ENCODE measurements at places on chromosomes 2 and 18.

GRCh38 chr2:238669046-238669445 is 178.8 kb upstream of the TWIST2 start:
- no peak for DNase-seq

GRCh38 chr18:4276953-4277585 is 178.0 kb downstream of the DLGAP1 start:
- DNase-seq = no peak

DNA sequence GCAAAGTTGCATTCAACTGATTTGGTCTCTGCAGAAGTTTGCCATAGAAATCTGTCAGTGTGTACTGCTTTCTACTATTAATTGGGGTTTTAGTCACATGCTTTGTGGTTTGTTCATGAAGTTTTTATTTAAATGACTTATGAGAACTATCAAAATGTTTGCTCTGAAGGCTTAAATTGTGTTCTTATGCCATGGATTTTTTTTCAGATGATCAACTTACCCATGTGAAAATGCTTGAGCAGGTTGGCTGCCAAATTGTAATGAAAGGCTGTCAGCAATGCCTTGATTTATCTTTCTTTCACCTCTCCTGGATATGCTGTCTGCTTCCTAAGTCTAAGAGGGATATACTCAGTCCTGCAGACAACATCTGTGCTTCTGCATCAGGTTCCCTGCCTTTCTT is 50.7 kb downstream of the FMNL2 start:
- DNase-seq = no peak

- no peak for DNase-seq
Measured at GRCh38 chr2:31240381-31241365, 6.7 kb downstream of the EHD3 start.

DNA sequence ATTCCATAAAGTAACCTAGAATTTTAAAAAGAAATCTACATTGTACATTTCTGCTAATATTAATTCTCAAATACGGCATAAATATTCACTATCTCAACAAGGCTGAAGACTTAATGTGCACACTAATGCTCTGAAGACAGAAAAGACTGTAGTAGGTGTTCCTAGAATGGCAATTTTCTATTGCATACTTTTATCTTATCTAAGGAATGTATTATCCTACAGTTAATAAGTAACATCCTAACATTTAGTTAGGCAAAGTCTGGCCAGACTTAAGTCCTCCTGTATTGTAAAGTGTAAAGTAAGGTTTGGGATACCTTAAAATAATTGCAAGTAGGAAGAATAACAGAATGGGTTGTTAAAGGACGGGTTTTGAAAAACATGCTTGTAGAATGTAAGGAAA is 42.2 kb downstream of the CHST9 start:
- no peak for DNase-seq

GRCh38 chr2:56741601-56742102 is 557.9 kb downstream of the CCDC85A start:
- DNase-seq = no peak

- no peak for DNase-seq
Measured at GRCh38 chr2:19114754-19115231, 243.6 kb downstream of the OSR1 start.

DNA sequence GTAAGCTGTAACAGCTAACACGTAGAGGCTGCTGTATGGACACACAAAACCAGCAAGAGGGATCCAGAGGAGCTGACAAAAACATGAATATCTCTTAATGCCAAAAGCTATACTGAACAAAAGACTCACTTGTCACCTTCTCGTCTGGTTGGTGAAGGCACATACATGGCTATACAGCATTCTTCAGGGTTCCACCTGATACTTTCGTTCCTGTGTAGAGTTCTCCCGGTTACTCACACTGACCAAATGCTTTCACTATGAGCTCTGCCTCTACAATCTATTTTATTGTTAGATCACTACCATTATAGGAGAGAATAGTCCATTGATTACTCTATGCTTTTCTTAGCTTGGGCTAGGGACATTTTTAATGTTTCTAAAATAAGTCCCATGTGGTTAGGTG is 193.1 kb downstream of the HNMT start:
- DNase-seq = no peak

GRCh38 chr2:220275454-220275853 is 648.0 kb downstream of the SLC4A3 start:
- no peak for DNase-seq

- no peak for DNase-seq
Measured at GRCh38 chr18:4181882-4182568, 273.1 kb downstream of the DLGAP1 start.

- no peak for DNase-seq
Measured at GRCh38 chr2:238973038-238973739, 125.3 kb downstream of the TWIST2 start.

DNA sequence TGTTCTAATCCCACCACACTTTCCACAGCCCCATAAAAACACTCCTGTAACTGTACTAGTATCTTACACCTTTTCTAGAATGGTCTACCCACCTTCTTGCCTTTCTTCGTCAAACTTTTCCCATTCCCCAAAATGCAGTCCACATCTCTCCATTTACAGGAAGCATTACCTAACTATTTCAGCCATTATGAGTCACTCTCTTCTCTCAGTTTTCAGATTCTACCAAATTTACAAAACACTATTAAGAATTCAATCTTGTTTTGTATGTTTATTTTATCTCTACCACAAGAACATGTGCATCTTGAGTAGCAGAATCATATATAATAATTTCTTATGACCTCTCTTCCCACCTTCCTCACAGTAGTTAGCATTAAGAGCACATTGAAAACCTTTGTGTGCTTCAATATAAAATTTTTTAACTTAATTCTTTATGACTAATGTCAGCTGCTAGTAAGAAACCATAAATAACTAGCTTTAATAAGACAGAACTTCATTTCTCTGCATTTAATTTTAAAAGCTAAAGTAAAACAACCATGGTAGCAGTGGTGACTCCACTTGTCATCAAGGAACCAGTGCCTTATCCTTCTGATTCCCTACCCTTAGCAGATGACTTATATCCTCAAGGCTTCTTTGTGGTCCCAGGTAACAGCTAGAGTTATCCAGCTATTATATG is 56.6 kb upstream of the MAP2 start:
- DNase-seq = no peak

DNA sequence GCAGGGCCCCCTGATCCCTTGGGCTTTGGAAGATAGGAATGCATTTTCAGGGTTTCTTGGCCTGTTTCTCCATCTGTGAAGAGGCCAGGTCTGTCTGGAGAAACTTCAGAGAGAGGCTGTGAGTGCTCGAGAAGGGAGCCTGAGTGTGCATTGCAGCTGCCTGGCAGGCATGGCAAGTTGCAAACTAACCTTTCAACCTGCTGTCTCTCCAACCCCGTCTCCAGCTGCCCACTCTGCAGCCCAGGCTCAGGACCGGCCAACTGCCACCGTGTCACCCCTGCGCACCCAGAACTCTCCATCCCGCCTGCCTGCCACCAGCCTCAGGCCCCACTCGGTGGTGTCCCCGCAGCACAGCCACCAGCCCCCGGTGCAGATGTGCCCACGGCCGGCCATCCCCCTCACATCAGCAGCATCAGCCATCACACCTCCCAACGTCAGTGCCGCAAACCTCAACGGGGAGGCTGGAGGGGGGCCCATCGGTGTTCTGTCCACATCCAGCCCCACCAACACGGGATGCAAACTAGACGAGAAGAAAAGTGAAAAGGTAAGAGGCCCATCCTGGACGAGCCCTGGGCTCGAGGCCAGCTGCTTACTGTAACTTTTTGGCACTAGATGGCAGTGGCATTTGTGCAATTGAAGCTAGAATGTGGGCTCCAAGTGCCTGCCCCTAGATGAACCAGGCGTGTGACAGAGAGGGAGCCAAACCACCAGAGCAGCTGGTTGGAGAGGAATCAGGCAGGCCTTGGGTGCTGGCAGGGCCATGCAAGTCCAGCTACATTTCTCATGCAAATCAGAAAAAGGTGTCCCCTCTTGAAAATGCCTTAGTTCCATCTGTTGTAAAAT is 164.6 kb downstream of the SEPTIN10 start:
- DNase-seq = no peak

GRCh38 chr18:37874721-37875120 is 309.1 kb upstream of the CELF4 start:
- DNase-seq = no peak

DNA sequence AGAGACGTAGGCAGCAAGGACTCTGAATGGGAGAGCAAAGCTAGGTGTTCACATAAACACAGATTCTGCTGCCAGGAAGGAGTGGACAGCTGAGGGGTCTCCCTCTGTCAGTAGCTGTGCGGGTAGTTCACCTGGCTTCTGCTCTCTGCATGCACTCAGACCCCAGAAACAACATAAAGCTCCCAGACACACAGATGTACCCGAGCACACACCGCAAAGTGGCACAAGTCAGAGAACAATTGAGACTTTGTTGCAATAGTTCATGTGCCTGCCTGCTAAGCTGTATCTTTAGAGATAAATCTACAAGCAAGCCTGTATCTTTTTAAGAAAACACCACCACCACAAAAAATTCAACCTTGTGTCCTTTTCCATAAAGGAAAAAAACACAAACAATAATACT is 420.0 kb upstream of the ST6GAL2 start:
- DNase-seq = no peak

- DNase-seq = no peak
Measured at GRCh38 chr2:188869550-188869949, 104.6 kb upstream of the COL3A1 start.

DNA sequence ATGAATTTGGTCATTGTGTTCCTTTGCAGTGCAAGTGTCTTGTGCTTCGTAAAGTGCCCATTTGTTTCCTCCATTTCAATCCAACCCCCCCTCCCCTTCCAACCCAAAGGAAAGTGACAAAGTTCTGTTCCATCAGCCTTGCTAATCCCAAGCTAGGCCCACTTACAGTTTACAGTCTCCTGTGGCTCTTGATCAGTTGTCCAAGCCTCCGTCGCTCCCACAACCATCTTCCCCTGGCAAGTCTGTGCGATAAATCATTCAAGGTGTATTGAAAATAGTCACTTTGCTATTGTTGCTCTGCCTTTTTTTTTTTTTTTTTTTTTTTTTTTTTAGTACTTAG is 6.5 kb downstream of the POU3F3 start:
- DNase-seq = no peak

- no peak for DNase-seq
Measured at GRCh38 chr2:209525834-209526281, 102.0 kb downstream of the MAP2 start.

DNA sequence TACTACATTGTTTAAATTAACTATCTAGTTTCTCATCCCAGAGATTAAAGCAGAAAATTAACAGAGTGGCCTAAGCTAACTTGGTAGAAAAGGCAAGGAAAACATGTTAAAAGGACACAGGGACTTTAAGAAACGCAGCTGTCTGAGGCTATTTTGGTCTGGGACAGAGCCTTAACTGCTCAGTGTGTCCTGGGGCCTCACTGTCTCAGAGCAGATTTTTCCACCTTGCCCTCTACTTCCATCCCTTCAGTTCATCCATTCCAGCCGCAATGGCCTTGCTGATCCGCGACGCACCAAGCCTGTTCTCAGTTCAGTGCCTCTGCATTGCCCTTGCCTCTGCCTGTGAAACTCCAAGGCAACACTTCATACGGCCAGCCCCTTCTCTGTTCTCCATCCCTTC is 114.9 kb upstream of the OSR1 start:
- no peak for DNase-seq

GRCh38 chr2:151922845-151923666 is 94.8 kb upstream of the ARL5A start:
- no peak for DNase-seq

DNA sequence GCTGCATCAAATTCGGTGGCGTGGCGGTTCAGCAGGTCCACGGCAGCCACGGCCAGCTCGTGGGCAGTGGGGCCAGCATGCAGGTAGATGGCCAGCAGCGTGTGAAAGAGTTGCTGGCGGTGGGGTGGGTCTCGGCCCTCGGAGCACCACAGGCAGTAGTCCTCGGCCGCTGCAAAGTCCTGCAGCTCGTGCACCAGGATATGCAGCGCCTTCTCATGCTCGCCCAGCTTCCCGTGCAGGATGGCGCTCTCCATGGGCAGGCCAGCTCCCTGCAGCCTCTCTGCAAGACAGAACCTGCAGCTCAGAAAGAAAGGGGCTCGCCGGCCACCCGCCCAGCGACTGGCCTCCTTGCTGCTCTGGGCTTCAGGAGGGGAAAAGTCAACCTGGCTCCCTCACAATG is 27.9 kb downstream of the GPR45 start:
- DNase-seq = no peak

DNA sequence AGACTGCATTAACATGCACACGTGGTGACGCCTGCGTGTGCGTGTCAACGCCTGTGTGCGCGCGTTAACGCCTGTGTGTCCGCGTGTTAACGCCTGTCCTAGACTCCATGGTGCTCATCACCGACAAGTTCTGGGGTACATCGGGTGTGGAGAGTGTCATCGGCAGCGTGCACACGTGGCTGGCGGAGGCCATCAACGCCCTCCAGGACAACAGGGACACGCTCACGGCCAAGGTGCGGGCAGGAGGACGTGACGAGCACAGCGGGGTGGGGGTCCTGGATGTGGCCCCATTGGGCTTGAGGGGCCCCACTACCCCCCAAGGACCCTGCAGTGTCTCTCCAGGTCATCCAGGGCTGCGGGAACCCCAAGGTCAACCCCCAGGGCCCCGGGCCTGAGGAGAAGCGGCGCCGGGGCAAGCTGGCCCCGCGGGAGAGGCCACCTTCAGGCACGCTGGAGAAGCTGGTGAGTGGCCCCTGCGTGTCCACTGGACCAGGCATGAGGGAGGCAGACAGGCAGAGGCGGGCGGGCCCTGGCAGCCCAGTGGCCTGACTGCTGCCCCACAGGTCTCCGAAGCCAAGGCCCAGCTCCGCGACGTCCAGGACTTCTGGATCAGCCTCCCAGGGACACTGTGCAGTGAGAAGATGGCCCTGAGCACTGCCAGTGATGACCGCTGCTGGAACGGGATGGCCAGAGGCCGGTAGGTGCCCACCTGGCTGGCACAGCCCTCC is 29.2 kb downstream of the GPC1 start:
- DNase-seq = no peak

DNA sequence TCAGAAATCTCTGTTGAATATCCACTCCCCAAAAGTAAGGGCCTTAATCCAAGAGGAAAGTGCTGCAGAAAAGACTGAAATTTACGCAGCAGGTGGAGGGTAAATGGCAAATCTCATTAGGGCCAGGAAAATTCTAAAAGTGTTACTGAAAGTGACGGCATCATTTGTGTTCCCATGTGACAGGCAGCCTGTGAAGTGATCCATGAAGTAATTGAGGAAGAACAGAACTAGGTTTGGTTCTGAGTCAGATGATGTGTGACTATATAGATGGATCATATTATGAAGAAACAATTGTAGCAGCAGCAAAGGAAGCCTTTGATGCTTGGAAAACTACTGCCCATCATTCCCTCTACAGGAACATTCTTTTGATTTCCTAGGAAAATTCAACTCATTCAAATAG is 401.2 kb downstream of the TGIF1 start:
- no peak for DNase-seq

DNA sequence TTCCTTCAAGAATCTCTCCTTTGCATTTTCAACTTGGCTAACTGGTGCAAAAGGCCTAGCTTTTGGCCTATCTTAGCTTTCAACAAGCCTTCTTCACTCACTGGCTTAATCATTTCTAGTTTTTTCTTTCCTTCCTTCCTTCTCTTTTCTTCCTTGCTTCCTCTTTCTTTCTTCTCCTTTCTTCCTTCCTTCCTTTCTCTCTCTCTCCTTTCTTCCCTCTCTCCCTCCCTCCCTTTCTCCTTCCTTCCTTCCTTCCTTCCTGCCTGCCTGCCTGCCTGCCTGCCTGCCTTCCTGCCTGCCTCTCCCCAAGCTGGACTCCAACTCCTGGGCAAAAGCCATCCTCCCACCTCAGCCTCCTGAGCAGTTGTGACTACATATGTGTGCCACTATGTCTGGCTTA is 176.2 kb upstream of the APCDD1 start:
- DNase-seq = no peak

GRCh38 chr2:170222298-170222697 is 44.4 kb downstream of the MYO3B start:
- no peak for DNase-seq

- DNase-seq = no peak
Measured at GRCh38 chr2:108492364-108492763, 41.9 kb upstream of the LIMS1 start.

All from GDM1 (cell line).